ENCODE measurements at places on chromosomes 6 and 20.

GRCh38 chr6:33621711-33622388, 728 bp downstream of the ITPR3 start:
- DNase-seq, result peak; percentile 63

DNA sequence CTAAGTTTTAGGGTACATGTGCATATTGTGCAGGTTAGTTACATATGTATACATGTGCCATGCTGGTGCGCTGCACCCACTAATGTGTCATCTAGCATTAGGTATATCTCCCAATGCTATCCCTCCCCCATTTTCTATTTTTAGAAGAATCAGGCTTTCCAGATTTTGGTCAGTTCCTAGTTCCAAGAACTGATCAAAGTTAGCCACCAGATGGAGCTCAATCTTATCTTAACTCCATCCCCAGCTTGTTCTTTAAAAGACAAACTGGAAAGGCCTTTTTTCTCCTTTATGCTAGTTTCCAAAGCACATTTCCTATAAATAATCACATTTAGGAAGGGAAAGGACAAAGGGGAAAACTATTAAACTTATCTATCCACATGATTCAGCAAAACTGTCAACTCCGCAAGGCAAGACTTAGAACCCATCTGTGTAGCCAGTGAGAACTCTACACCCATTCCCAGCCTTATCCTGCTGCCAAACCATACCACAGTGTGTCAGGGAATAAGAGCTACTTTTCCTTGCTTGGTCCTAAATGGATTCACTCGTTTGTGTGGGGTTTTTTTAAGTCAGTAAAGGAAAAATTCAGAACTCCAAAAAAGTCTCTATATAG, 22.8 kb upstream of the KHDC1 start:
- no peak for DNase-seq

DNA sequence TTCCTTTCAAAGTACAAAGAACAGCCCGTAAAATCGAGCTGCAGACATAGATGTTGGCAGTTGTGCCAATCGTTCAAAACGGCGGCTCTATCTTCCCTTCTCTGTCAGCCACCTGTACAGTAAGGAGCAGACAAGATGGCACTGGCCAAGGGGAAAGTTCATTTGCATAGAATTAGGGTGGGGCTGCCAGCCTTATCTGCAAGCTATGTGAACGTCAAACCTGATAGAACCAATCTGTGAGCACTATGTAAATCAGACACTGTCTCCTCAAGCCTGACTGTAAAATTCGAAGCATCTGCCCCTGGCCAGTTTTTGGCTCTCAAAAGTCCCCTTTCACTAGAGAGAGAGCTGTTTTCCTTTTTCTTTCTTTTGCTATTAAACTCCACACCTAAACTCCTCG, 374.5 kb downstream of the EPM2A start:
- DNase-seq, result no peak

DNA sequence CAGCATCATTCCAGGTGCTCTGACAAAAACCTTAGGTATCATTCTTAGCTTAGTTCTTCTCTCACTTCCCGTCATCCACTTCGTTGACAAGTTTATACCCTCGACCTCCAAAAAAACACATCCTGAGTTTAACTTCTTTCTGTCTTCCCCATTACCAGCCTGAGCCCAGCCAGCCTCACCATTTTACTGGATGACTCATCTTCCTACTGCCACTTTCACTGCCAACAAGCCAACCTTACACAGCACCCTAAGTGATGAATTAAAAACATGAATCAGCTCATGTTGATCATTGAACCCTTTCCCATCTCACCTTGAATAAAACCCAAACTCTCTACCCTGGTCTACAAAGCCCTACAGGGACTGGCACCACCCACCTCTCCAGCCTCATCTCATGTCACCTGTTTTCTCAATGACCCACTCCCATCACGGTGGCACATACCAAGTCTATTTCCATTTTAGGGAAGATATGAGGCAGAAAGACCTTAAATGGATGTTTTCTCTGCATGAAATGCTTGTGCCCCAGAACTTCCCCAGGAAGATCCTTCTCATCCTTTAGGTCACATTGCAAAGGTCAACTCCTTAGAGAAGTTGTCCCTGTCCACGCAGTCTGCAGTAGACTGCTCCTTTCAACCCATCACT, 9.9 kb upstream of the UST start:
- DNase-seq, result no peak

- no peak for DNase-seq
Observed at GRCh38 chr6:5869261-5869660, 137.5 kb downstream of the NRN1 start.

DNA sequence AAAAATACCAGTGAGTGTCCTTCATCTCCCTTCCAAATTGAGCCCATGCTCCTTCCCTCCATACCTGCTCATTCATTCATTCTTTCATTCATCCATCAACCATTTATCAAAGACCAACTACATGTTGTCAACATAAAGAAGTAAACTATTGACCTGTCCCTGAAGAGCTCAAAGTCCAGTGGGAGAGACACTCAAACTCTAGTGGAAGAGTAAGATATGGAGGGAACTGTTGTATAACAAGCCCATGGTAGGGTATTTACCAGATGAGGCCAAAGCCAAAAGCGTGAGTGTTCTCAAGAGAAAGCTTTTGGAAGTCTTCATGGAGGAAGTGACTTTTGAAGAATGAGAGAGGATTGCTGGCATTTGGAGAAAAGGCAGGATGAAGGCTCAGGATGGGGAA, 163.4 kb upstream of the SPACA1 start:
- DNase-seq, result no peak

GRCh38 chr20:17794400-17794799, 94.6 kb downstream of the BANF2 start:
- no peak for DNase-seq

DNA sequence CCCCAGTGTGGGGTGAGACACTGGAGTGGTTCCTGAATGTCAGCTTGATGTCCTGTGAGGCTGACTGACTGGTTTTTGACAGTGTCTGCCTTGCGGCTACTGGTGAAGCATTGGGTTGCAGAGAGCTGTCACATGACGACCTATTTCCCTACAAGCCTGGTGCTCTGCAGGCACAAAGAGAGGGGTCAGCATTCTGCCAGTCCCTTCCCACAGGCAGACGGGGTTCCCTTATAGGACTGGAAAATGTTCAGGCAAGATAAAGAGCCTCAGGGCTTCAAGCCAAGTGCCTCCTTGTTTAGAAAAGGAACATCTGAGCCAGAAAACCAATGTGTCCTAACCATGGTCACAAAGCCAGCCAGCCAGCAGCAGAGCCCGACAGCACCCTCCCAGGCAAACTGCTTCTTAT, 11.0 kb downstream of the LY86 start:
- no peak for DNase-seq

- DNase-seq, result no peak
Observed at GRCh38 chr20:21016751-21017150, 89.4 kb downstream of the LINC00237 start.

- DNase-seq, result no peak
Observed at GRCh38 chr20:56826705-56827665, 197.9 kb downstream of the TFAP2C start.

GRCh38 chr20:36086767-36087166, 67.8 kb upstream of the EPB41L1 start:
- DNase-seq, result no peak

DNA sequence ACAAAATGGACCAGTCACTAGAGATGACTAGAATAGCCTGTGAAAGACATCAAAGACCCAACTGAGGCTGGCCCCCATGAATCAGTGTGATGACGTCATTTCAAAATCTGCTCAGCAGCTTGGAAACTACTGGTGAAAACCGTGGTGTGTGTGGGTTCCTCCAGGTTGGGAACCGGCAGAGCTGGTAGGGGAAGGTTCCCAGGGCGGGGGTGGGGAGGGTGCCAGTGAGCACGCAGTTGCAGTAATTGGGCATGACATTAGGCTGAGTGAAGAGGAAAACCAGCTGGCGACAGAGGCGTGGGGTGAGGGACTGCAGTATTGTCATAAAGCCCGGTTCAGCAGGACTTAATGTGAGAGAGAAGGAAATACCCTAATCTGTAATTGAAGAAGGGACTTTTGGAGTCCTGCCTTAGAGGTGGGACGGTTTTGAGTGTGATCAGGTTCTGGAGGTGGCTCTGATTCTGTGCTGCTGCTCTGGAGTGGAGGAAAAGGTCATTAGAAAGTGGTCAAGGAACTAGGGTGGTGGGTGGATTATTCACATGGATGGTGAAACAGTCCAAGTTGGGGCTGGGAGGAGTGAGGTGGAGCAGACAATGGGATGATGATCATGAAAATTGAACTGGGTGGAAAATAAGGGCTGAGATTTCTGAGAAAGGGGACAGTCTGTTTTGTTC, 52.0 kb upstream of the MTHFD1L start:
- DNase-seq, result no peak

GRCh38 chr20:52948491-52948890, 23.7 kb upstream of the TSHZ2 start:
- DNase-seq, result no peak

GRCh38 chr20:859751-860231, 26.3 kb downstream of the FAM110A start:
- no peak for DNase-seq

- no peak for DNase-seq
Observed at GRCh38 chr20:45056473-45057173, 44.3 kb downstream of the KCNS1 start.

DNA sequence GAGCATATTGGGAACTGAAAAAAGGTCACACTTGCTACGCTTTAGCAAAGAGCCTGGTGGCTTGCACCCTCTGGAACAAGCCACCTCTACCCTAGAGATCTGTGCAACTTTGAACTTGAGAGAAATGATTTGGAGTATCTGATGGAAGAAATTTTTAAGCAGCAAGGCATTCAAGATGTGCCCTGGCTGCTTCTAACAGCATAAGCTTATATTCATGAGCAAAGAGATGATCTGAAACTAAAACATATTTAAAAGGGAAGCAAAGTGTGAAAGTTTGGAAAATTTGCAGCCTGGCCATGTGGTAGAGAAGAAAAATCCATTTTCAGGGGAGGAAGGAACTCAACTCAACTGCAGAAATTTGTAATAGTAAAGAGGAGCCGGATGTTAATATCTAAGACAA, 71.1 kb downstream of the NINL start:
- DNase-seq, result no peak

DNA sequence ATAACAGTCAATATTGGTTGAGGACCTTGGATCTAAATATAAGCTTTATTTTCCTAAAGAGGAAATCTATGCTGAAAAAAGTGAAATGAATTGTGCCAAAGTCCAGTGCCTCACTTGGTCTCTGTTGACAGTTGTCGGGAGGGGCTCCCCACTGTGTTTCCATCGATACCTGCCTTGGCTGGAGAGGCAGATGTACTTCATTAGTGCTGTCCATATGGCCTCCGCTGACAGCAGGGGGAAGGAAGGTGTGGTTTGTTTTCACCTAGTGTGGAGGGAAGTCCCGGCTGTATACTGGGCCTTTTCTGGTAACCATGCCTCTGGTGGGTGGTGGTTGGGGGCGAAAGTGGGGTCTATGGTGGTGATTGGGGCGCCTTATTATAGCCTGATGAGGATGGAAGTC, 42.7 kb downstream of the CD2AP start:
- DNase-seq, result peak; percentile 57
